PC-3 (cell line): ENCODE measurements at places on chromosomes 5 and 9.

- DNase-seq, result no peak
These were observed 10.9 kb downstream of the AQP3 start for GRCh38 chr9:33436445-33436844.

DNA sequence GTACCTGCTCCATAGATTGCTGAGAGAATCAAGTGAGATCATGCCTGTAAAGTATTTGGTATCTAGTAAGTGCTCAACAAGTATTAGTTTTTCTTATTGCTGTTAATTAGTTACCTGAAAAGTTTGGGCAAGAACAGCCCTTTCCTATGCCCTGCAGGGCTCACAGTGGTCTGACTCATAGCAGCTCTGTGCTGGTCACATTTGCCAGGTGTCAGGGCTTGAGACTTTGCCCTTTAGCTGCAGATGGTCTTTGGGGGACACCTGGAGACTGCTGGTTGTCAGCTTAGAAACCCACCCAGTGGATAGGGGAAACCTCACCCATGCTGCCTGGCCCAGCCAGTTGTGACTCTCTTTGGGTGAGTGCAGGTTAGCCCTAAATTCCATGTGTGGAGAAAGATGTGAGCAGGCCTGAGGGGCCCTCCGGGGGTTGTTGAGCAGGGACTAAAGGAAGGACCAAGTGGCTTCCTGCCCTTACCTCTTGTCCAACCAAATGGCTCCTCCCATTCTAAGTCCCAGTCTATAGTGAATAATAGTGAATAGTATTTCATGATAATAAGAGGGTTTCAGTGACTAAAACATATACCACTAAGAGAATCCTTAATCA, 9.0 kb downstream of the COL27A1 start:
- DNase-seq, result no peak

DNA sequence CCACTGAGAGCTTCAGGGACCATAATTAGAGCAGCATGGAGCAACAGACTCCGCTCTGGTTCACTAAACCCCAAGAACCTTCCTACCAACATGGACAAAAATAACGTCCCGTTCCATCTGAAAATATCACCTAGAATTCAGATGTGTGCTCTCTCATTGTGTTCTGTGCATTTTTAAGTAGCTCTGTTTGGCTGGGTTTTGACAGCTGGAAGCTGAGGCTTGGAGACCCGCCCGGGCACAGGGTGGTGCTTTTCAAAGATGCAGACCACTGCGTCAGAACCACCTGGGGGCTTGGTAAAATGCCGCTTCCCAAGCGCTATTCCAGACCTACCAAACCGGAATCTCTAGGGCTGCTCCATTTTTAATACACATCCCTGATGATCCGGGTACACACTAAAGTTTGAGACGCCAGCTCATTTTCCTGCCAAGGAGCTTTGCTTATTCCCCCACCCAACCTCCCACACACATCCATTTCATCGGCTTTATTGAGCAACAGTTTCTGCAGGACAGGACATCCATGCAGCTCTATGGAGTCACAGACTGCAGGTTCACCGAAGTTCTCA, 104.8 kb downstream of the GABBR2 start:
- no peak for DNase-seq

DNA sequence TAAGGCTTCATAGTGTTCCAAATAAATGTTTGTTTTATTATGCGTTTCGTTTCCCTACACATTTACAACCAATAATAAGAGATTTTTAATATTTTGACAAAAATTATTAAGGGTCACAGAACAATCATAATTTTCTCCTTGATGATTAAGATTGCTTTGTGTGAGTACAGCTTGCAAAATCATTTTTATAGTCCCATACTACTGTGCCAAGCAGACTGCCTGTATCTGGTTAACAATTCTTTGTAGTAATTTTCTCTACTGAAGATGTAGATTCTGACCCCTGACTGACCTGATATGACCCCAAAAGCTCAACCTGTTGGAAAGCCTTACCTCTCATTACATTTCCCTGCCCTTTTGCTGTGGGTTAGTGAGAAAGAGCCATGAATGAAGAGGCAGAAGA, 311.9 kb upstream of the PIK3R1 start:
- DNase-seq, result no peak

- DNase-seq, result peak; percentile 5
These were observed 652 bp downstream of the ARSK start for GRCh38 chr5:95555553-95555952.
